Testis (tissue), 5 donors: ENCODE measurements at places on chromosomes 5 and 9. TPM values are rescaled to one million over a fixed set of nuclear protein-coding genes. Genes with fewer than 3 reads are reported as not detected.

Gene PAEP
- not detected for total RNA-seq

Gene ADRB2
- 0.79 TPM for total RNA-seq

Gene MARCOL
- total RNA-seq: not detected

Gene CDKN2AIPNL
- 36.0 TPM for total RNA-seq

Gene TRAF1
- total RNA-seq: 8.6 TPM

Gene IL13
- 25.0 TPM for total RNA-seq

Gene MLLT3
- total RNA-seq: 7.6 TPM

Gene PLEKHG4B
- 6.9 TPM for total RNA-seq

Gene GEMIN5
- total RNA-seq: 24.7 TPM

Gene DOCK2
- total RNA-seq: 6.8 TPM

Gene OR1Q1
- total RNA-seq: not detected

DNA sequence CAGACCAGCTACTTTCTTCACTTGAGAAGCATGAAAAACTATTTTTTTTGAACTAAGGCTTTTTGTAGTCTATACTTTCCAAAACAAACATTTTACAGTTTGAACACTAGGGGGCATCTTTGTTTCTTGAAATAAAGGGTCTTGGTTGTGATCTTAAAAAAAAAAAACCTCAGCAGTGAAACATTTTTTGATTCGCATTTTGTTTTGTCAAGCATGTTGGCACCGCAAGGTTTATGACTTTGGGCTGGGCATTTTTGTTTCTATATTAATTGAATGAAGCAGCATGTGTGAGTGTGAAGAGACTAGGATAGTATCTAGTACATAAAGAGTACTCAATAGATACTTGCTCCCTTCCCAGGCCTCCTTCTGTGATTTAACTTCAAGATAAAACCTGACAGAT, 31.6 kb upstream of the ACOT12 start:
- no peak overlapping the region for H3K27ac ChIP-seq
- no peak overlapping the region for H3K4me3 ChIP-seq
- no peaks in the 10 kb centered on the region for H3K36me3 ChIP-seq
- H3K4me1 ChIP-seq: peaks cover 3% of the 10 kb centered on the region
- no peaks in the 10 kb centered on the region for H3K27me3 ChIP-seq

DNA sequence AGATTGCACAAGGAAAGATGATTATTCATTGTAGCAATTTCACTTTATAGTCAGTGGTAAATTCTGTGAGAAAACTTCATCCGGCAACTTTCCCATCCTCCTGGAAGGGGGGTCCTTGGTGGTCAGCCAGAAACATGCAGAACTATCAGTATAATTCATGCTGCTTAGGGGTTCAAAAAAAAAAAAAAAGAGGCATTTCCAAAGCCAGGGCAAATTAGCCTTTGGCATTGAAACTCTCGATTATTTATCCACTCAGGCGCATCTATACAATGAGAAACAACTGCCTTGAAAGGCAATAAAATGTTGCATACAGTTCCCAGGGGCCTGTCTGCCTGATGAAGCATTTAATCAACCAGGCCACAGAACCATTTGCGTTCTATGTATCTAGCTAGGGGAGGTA, 263.3 kb downstream of the TMEM167A start:
- no peaks in the 10 kb centered on the region for H3K27me3 ChIP-seq
- H3K4me1 ChIP-seq: no peaks in the 10 kb centered on the region
- no peaks in the 10 kb centered on the region for H3K36me3 ChIP-seq
- H3K4me3 ChIP-seq: no peak overlapping the region
- no peak overlapping the region for H3K27ac ChIP-seq

GRCh38 chr5:17224858-17225511, 7.6 kb downstream of the BASP1 start:
- no peak overlapping the region for H3K4me3 ChIP-seq
- no peaks in the 10 kb centered on the region for H3K27me3 ChIP-seq
- DNase-seq: no peak
- no peaks in the 10 kb centered on the region for H3K4me1 ChIP-seq
- no peak overlapping the region for H3K27ac ChIP-seq
- no peaks in the 10 kb centered on the region for H3K36me3 ChIP-seq

- peaks cover 3% of the 10 kb centered on the region for H3K4me1 ChIP-seq
- H3K27ac ChIP-seq: no peak overlapping the region
- H3K4me3 ChIP-seq: no peak overlapping the region
Measured at GRCh38 chr5:177412603-177413233, 3.4 kb upstream of the F12 start.

- no peak overlapping the region for H3K27ac ChIP-seq
- no peaks in the 10 kb centered on the region for H3K36me3 ChIP-seq
- H3K4me3 ChIP-seq: no peak overlapping the region
Measured at GRCh38 chr9:133612816-133613215, 3.6 kb upstream of the FAM163B start.

DNA sequence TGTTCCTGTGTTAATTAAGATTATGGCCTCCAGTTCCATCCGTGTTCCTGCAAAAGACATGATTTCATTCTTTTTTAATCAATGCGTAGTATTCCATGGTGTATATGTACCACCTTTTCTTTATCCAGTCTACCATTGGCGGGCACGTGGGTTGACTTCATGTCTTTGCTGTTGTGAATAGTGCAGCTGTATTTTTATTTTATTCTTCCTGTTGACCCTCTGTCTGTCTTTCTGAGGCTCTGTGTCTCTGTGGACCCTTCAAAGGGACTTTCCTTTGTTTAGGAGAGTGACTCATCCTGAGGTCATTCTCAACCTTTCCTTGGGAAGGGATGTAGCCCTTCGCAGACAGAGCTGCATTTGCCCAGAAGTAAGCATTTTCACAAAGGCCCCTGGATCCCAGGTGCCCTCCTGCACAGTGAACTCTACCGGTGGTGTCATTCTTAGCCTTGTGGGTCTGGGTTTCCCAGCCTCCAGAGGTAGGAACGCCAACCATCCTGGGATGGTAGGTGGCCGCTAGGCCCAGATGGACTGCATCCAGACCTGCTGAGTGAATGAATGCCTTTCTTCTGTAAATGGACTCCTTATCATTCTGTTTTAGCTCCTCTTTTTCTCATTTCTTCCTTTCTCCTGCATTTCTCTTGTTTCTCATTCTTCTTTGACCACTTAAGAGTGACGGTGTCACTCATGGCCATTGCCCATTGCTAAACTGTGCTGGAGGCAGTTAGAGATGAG, 22.4 kb downstream of the TRIO start:
- H3K4me1 ChIP-seq: peaks cover 10% of the 10 kb centered on the region
- no peaks in the 10 kb centered on the region for H3K36me3 ChIP-seq
- no peak overlapping the region for H3K27ac ChIP-seq

DNA sequence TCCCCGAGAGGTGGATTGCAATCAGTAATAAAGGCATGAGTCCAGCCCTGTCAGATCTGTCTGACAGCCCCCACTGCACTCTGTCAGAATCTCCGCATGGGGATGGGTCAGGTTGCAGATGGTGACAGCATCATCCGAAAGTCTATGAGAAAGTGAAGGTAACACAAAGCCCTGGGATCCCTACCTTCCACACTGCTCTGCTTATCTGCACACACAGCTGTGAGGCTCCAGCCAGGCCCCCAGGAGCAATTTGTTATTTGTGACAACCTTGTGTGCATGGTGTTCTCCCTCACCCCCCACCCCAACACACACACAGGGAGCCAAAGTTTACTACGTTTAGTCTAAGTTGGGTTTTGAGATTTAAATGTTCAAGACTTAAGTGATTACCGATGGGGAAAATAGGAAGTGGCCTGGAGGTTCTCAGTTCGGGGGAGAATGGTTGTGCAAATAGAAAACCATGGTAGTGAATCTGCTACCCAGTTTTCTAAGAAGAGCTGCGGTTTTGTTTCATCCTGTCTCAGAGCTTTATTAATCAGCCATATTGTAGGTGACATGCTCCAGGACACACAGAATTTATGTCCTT, 92.7 kb downstream of the SV2C start:
- no peaks in the 10 kb centered on the region for H3K36me3 ChIP-seq
- no peak overlapping the region for H3K4me3 ChIP-seq
- no peak overlapping the region for H3K27ac ChIP-seq
- DNase-seq: no peak

GRCh38 chr9:94827584-94828304, 101.2 kb downstream of the AOPEP start:
- peaks cover 20% of the 10 kb centered on the region for H3K4me1 ChIP-seq
- peak; percentile 34 for DNase-seq
- H3K4me3 ChIP-seq: no peak overlapping the region
- no peaks in the 10 kb centered on the region for H3K27me3 ChIP-seq
- H3K36me3 ChIP-seq: no peaks in the 10 kb centered on the region
- peak overlapping the region; percentile 65 for H3K27ac ChIP-seq

DNA sequence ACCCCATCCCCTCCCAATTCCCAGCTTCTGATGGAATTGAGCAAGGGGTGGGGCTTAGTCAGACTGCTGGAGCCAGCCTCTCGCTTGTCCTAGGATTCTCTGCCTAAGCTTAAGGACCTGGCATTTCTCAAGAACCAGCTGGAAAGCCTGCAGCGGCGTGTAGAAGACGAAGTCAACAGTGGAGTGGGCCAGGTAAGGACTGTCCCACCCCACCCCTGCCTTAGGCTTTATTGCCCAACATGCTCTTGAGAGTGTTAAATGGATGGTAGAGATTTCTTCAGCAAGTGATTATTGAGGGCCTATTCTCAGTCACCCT, 1.1 kb downstream of the SLC35A4 start:
- DNase-seq: no peak
- H3K4me1 ChIP-seq: peaks cover 38% of the 10 kb centered on the region
- peak overlapping the region; percentile 86 for H3K27ac ChIP-seq
- no peaks in the 10 kb centered on the region for H3K36me3 ChIP-seq
- H3K4me3 ChIP-seq: peak overlapping the region; percentile 76
- no peaks in the 10 kb centered on the region for H3K27me3 ChIP-seq

- peak; percentile 71 for DNase-seq
- peaks cover 21% of the 10 kb centered on the region for H3K4me1 ChIP-seq
- H3K27me3 ChIP-seq: no peaks in the 10 kb centered on the region
- no peak overlapping the region for H3K4me3 ChIP-seq
Measured at GRCh38 chr9:133935328-133936005, 56.7 kb downstream of the VAV2 start.

GRCh38 chr9:134301387-134302129, 24.7 kb upstream of the RXRA start:
- DNase-seq: no peak
- H3K4me3 ChIP-seq: no peak overlapping the region
- H3K27me3 ChIP-seq: no peaks in the 10 kb centered on the region
- H3K27ac ChIP-seq: no peak overlapping the region

- DNase-seq: peak; percentile 6
- no peak overlapping the region for H3K4me3 ChIP-seq
- H3K27me3 ChIP-seq: no peaks in the 10 kb centered on the region
- H3K4me1 ChIP-seq: peaks cover 10% of the 10 kb centered on the region
- H3K36me3 ChIP-seq: no peaks in the 10 kb centered on the region
Measured at GRCh38 chr5:154409230-154409840, 36.5 kb upstream of the SAP30L start.

GRCh38 chr5:135221187-135221473, 177.9 kb downstream of the MACROH2A1 start:
- no peak overlapping the region for H3K27ac ChIP-seq
- no peaks in the 10 kb centered on the region for H3K27me3 ChIP-seq
- no peaks in the 10 kb centered on the region for H3K4me1 ChIP-seq
- no peak overlapping the region for H3K4me3 ChIP-seq

DNA sequence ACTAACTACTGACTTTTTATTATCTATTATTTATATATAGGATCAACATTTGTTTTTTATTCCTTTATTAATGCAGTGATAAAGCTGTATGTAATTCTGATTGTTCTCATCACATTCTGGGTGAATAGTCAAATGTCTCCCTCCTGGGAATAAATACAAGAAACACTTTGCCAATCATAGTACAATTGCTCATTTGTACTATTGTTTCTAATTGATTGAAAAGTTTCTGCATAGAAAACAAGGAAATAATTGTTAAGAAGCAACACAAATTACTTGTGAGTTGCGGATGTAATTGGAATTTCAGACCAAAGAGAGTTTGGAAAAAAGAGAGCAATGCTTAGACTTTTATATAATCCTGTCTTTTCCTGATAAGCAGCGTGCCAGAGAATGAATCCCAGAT, 1013.9 kb downstream of the EFNA5 start:
- H3K27ac ChIP-seq: no peak overlapping the region
- H3K4me3 ChIP-seq: no peak overlapping the region
- H3K27me3 ChIP-seq: no peaks in the 10 kb centered on the region
- no peaks in the 10 kb centered on the region for H3K36me3 ChIP-seq

- H3K27ac ChIP-seq: no peak overlapping the region
- DNase-seq: no peak
- no peaks in the 10 kb centered on the region for H3K4me1 ChIP-seq
- H3K27me3 ChIP-seq: no peaks in the 10 kb centered on the region
Measured at GRCh38 chr5:169804861-169805260, 167.8 kb downstream of the DOCK2 start.

GRCh38 chr9:76677481-76678055, 86.7 kb upstream of the PCA3 start:
- H3K4me3 ChIP-seq: no peak overlapping the region
- no peaks in the 10 kb centered on the region for H3K27me3 ChIP-seq
- H3K36me3 ChIP-seq: no peaks in the 10 kb centered on the region
- no peak overlapping the region for H3K27ac ChIP-seq
- DNase-seq: no peak

- no peaks in the 10 kb centered on the region for H3K27me3 ChIP-seq
- H3K4me3 ChIP-seq: no peak overlapping the region
- H3K4me1 ChIP-seq: no peaks in the 10 kb centered on the region
- no peak for DNase-seq
Measured at GRCh38 chr5:7728076-7728475, 122.9 kb downstream of the CFAP90 start.

DNA sequence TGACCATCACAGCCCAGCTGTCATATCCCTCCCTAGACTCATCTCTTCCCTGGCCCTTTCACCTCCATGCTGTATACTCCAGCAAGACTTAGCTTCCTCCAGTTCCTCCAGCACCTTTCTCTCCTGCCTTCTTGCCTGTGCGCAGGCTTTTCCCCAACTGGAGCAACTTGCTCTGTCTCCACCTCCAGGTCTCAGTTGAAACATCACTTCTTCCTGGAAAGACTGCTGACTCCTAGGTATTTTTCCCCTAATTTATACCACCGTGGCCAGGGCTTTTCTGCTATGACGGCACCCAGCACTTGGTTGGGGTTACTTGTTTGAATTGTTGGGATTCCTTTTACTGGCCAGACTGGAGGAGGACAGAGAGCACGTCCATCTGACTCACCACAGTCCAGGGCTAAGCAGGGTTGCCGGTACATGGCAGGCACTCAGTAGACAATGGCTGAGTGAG, 67.5 kb downstream of the KCNIP1 start:
- no peak overlapping the region for H3K27ac ChIP-seq
- H3K4me1 ChIP-seq: peaks cover 8% of the 10 kb centered on the region
- no peaks in the 10 kb centered on the region for H3K36me3 ChIP-seq

DNA sequence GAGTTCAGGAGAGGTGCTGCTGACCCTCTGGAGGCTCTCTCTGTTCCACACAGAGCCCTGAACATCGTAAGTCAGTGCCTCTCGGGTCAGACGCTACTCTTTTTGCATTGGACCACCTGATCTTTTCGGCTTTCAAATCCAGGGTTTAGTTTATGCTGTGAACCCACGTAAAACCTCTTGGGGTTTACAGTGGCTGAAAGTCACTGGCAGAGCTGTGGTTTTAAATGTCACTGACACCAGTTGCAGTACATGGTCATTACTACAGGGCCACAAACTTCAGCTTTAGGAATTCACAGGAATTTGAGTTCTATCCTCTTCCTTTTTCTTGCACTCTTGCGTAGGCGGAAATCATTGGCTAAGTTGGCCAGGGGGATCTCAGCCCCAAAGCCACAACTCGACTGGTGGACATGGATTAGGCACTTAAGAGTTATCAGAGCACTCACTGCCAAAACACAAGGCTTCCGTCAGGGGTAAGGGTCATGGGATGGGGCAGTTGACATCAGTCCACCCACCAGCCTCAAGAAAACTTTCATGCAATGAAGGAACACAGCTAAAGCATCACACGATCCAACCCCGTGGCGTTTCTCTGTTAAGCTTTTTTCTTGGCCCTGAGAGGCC, 76.9 kb downstream of the SFXN1 start:
- H3K27ac ChIP-seq: no peak overlapping the region
- no peaks in the 10 kb centered on the region for H3K36me3 ChIP-seq
- H3K27me3 ChIP-seq: no peaks in the 10 kb centered on the region
